ENCODE measurements at places on chromosomes 13 and 19.
A peak's percentile ranks its signal among the peaks of the same experiment; 100 is the strongest.

DNA sequence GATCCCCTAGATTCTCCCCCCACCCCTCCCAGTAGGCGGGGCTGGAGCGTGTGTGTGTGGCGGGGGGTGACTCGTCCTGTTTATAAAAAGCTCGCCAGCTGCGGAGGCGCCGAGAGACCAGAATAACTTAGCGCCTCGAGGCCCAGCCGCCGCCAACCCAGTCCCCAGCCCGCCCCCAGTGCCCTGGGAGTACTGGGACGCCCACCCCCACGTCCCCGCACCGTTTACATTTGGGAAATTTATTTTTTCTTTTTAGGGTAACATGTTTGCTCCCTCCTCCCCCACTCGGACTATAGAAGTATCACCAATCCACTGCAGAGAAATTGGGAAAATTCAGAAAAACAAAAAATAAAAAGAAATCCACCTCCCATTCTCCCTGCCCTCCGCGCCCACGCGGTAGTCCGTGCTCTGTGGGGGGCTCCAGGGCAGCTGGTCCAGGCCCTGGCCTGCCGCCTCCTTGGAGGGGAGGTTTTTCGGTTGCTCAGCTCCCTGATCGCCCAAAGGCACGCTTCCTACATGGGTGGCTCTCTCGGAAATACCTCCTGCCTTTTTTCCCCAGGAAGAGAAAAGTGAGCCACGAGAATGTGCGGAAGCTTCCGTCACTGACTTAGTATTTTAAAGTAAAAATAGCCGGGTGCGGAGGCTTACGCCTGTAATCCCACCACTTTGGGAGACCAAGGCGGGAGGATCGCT lies 1.5 kb upstream of the RAB3A start:
- peak; percentile 6 for ATAC-seq

DNA sequence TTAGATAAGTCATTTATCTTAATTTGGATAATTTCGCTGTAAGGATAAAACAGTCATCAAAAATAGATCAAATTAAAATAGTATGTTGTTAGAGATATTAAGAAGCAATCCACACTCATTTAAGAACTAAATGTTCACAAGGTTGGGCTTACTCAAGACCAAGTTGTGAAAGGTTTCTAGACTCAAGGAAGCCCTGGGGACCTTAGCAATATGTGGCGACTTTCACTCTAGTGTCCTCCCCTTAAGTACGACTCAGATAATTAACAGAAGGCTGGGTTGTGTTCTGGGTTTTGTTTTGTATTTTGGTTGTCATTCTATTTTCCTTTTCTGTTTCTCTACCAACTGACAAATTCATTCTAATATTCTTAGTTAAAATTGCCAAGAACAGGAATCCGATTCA lies 1008.0 kb downstream of the PCDH9 start:
- no peak for ATAC-seq

DNA sequence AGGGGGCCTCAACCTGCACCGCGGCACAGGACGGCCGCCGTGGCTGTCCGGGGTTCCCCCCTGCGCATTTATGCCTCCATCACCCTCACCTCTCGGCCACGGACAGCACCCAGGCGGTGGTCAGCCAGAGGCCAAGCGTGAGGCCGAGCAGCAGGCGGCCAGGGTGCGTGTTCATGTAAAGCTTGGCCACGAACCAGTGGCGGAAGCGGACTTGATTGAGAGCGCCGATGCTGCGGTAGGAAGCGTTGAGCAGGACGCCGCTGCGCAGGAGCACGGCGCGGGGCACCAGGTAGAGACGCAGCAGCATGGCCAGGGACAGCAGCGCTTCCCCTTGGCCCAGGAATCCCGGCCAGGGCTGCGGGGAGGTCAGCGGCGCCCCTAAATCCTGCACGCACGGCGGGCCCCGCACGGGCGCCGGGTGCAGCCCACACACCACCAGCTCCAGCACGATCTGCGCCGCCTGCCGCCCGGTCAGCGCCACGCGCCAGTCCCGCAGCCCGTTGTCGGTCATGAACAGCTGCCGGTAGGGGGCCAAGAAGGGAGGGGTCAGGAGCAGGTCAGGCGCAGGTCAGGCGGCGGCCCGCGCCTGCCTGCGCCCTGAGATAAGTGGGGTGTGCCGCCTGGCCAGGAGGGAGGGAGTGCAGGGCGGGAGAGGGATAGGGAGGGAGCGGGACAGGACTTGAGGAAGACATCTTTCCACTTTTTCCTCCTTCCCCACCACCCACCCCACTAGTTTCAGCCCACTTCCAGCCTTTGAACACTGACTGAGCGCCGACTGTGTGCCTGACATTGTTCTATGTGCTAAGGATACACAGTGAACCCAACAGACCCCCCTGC lies 6.5 kb downstream of the KCNN4 start:
- ATAC-seq = peak; percentile 3

DNA sequence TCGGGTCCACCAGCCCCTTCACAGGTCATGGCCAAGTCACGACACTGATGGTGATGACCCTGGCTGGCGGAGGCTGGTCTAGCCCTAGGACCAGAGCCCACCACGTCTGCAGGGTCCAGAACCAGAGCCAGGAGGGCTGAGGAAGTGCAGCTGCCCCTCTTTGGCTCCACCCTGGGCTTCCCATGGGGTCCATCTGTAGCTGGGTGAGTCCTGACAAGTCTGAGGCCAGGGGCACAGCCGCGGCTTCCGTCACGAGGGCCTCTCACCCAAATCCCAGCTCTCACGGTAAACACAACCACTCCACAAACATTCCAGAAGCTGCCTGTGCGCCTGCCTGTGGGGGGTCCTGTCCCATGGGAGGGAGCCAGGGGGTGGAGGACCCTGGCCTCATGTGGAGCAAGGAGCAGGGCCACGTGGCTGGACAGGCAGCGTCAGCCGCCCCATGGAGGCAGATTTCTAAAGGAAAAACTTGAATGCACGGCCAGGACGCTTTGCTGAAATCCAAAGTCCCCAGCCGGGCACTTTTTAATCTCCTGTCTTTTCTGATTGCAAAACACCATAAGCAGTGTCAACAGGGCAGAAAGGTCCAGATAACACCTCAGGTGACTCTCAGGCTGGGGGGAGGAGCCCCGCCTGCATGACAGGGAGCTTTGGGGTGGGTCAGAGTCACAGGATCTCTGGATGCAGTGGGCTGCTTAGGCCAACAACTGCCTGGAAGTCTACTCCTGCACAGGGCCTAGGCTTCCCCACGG lies 29.9 kb downstream of the CEBPG start:
- ATAC-seq = no peak
